Right lung (tissue), 10 donors: ENCODE measurements at places on chromosomes 11 and 22.

DNA sequence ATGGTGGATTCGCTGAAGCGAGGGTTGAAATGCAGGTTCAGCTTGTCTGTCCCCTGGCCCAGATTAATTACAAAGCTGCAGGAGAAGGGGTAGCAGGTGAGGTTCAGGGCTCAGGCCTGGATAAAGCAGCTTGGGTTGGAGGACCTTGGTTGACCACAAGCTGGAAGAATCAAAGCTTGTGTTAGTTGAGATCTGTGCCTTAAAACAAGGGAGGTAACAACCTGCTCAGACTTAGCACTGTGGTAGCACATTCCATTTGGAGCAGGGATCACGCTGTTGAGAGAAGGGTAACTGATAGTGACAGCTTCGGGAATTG, 9.3 kb downstream of the LGALS2 start:
- no peak for DNase-seq

DNA sequence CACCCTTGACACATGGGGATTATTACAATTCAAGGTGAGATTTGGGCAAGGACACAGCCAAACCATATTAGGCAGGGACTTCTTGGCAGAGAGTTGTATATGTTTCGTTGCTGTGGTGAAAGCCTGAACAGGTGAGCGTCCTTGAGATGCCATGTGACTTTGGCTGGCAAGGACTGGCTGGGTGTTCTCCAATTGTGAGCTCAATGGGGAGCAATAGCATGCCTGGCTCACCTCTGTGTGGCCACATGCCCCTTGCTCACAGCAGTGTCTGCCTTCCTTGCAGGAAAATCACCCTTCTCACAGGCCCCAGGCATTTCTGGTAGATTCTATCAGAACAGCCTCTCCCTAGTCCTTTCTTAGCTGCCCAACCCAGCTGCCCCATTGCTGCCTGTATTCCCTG, 105.5 kb downstream of the PARVA start:
- DNase-seq = no peak

DNA sequence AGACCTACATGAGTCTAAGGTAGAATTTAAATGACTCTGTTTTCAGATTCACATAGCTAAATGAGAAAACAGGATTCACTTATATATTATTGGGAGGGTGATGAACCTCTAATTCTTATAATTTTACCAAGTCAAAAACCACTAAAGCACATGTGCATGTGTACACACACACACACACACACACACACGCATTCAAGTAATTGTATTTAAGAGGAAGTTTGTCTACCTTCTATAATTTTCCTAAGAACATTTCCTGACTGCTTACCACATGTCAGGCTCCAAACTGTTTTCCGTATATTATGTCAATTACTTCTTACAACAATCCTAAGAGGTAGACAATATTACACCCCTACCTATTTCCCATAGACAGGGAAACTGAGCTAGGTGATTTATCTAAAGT, 6.7 kb downstream of the RNF141 start:
- no peak for DNase-seq

GRCh38 chr11:110497231-110497978, 67.7 kb downstream of the FDX1 start:
- no peak for DNase-seq

- no peak for DNase-seq
Measured at GRCh38 chr11:64058494-64058893, 22.8 kb downstream of the FLRT1 start.

DNA sequence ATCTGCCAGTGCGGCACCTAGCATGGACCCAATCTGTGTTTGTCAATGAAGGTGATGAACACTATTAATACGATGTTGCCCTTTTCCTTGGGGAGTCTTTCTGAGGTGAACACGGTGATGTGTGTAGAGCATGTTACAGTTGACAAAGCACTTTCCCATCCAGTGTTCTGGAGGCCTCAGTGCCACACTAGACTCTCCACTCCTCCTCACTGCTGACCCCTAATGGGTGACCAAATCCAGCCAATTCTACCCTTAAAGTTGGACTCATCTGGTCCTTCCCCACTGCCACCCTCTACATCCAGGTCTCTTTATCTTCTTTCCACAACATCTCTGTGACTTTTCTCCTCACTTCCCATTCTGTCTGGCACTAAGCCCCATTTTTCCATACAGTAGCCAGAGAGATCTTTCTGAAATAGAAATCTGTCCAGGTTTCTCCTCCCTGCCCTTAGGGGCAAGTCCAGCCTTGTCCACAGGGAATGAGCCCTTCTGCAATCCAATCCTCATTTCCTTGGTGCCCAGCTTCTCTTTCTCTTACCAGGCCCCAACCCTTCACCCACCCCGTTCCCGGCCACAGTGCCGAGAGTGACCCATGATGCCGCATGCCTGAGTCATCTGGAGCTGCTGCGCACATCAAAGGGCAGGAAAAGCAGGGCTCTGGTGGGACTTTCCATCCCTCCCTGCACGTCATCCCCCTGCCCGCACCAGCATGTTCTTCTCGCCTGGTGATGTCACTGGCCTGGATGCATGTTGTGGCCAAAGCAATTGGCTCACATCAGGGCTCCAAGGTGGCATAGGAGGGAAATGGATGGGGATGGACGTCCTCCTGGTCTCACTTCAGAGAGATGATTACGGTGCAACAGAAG, 64.2 kb downstream of the RASSF10 start:
- no peak for DNase-seq

GRCh38 chr11:45385844-45386243, 99.7 kb upstream of the SYT13 start:
- DNase-seq = no peak

- peak; percentile 45 for DNase-seq
Measured at GRCh38 chr22:45318558-45319323, 9.0 kb downstream of the FAM118A start.

DNA sequence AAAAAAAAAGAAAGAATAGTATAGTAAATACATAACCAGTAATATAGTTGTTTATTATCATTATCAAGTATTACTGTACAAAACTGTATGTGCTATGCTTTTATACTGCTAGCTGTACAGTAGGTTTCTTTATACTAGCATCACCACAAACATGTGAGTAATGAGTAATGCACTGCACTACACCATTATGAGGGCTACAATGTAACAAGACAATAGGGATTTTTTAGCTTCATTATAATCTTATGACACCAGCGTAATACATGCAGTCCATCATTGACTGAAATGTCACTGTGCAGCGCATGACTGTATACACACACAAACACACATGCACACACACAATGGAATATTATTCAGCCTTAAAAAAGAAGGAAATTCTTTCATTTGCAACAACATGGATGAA, 111.5 kb upstream of the ZBED5 start:
- DNase-seq = no peak

GRCh38 chr11:43830928-43831440, 49.6 kb upstream of the ALKBH3 start:
- no peak for DNase-seq

- no peak for DNase-seq
Measured at GRCh38 chr22:22746963-22747933, 102.8 kb downstream of the GGTLC2 start.

- DNase-seq = peak; percentile 50
Measured at GRCh38 chr11:114262681-114263512, 33.3 kb upstream of the NNMT start.

- no peak for DNase-seq
Measured at GRCh38 chr22:47849576-47849975, 1087.1 kb downstream of the TBC1D22A start.

- no peak for DNase-seq
Measured at GRCh38 chr11:61331651-61332050, 1.3 kb downstream of the DDB1 start.

GRCh38 chr22:35918456-35918855, 110.2 kb downstream of the RBFOX2 start:
- no peak for DNase-seq

DNA sequence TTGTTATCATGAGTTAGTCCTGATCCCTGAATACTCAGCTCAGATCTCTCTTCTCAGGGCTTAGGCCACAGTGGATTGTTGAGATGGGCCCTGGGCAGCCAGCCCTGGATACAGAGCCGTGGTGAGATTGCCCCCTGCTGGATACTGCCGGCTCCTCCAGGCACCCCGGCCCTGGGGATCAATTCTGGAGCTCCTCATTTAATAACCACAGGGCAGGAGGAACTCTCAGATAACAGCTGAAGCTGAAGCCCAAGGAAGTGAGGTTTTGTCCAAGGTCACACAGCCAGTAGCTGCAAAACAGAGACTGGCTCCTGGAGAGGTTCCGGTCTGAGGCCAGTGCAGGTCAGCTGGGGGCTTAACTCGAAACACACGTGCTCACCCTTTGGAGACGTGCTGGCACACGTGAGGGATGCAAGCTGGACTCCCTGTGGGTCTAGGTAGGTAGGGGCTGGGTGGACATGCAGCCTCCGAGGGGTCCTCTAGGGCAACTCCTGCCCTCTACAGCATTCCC, 16.0 kb downstream of the USH1C start:
- DNase-seq = no peak

- no peak for DNase-seq
Measured at GRCh38 chr11:74409633-74410032, 11.4 kb upstream of the PGM2L1 start.

DNA sequence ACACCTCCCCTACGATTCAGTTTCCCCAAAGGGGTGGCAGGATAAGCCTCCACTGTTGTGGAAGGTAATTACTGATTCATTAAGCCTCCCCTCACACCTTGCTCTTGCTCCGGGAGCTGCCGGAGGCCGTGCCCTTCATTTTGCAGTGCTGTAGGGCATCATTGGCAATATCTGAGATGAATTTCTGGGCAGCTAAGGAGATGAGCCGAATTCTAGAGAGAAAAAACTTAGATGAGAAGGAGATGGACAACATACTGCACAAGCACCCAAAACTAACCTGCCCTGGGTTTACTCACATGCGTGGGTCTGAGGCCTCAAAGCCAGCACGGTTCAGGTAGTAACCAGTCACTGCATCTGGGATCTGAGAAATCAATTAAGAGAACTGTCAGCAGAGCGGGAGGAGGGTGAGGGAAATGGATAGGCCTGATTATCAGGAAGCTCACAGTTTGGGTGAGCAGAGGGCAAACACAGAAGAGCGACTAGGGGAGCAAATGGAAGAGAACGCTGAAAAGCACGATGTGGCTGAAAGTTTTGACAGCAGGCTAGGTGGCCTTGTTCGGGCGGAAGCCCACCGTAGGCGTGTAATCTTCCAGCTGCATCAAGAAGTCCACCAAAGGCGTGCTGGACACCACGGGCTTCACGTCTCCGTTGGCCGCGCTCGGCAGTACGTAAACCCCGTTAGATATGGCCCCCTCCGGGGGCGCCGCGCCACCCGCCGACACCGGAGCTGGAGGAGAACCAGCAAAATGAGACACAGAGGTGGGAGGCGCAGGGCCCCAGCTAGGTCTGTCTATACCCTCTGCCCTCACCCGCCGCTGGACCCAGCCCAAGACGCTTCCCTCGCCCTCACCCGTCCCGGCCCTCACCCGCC, 689 bp downstream of the TAF10 start:
- DNase-seq = no peak

DNA sequence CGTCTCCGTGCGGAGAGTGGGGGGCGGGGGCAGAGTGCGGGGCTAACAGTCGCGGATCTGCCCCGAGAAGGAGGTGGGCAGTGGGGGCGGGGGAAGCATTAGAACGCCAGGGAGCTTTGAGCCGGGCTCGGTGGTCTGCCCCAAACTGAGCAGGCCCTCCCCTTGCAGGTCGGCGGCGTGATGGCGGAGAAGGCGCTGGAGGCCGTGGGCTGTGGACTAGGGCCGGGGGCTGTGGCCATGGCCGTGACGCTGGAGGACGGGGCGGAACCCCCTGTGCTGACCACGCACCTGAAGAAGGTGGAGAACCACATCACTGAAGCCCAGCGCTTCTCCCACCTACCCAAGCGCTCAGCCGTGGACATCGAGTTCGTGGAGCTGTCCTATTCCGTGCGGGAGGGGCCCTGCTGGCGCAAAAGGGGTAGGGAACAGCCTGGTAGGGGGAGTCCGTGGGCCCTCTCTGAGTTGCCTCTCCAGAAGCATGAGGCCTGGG, 979 bp downstream of the ABCG4 start:
- DNase-seq = no peak

GRCh38 chr22:47041271-47042115, 279.0 kb downstream of the TBC1D22A start:
- no peak for DNase-seq

DNA sequence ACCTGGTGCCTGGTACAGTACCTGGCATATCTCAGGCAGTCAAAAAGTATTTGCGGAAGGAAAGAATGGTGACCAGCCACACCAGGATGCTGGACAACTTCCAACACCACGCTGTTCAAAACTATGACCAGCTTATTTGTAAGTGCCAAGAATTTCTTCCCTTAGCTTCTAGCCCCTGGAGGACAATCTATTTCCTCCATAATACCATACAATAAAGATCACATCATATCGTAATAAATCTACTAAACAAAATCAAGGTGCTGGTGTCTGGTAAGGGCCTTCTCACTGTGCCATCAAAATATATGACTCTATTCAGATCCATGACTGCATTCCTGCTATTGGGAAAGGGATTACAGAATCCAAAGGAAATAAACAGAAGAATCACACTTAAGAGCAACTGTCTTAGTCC, 51.5 kb downstream of the ALG9 start:
- no peak for DNase-seq

GRCh38 chr11:115092516-115092915, 411.7 kb downstream of the CADM1 start:
- no peak for DNase-seq

DNA sequence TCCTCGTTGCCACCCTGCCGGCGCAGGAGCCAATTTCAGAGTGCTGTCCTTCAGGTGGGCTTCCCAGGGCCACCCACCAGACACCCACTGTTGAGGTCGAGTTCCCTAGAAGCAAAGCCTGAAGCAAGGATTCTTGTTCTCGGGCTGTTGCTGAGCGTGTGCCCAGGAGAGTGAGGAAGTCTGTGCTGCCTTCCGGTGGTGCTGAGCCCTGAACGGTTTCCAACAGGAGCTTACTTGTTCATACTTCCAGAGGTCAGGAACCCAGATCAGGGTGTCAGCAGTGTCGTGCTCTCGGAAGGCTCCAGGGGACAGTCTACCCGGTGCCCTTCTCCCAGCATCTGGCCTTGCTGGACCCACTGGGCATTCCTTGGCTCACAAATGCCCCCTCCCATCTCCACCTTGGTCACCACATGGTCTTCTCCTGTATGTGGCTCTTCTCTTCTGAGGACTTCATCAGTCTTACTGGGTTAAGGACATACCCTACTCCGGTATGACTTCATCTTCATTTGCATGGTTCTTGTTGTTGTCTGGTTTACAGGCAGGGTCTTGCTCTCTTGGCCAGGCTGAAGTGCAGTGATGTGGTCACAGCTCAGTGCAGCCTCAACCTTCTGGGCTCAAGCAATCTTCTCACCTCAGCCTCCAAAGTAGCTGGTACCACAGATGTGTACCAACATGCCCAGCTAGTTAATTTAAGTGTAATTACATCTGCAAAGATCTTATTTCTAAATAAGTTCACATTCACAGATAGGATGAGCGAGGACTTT, 11.2 kb downstream of the SLC25A1 start:
- no peak for DNase-seq
